NCI-H524 treated with DMSO at 0.1 percent for 48 hours (cell line): ENCODE measurements at places on chromosomes 5 and 9.
A peak's percentile ranks its signal among the peaks of the same experiment; 100 is the strongest.

GRCh38 chr5:148491015-148491792 is 107.4 kb downstream of the FBXO38 start:
- no peak for DNase-seq

GRCh38 chr9:122819791-122820489 is 8.4 kb downstream of the PDCL start:
- no peak for DNase-seq

GRCh38 chr5:79811081-79811480 is 121.4 kb downstream of the CMYA5 start:
- no peak for DNase-seq

GRCh38 chr9:114908104-114908622 is 22.2 kb downstream of the TNFSF8 start:
- peak; percentile 2 for DNase-seq

DNA sequence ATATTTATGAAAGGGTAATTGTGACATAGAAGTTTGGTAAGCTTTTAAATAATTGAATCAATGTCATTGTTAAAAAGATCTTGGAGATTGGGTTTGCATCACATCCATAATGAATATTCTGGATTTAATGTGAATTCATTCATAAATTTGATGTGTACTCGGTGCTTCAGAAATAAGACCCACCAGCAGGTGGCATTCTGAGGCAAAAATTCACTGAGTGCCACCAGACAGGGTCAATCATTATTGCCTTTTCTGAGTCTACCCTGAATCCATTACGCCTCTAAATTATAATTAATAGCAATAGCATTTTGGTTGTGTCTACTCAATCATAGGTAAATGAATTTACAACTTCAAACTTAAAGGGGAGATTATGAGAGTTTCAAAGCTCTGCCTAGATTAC is 1.0 kb downstream of the TRPC7 start:
- no peak for DNase-seq

DNA sequence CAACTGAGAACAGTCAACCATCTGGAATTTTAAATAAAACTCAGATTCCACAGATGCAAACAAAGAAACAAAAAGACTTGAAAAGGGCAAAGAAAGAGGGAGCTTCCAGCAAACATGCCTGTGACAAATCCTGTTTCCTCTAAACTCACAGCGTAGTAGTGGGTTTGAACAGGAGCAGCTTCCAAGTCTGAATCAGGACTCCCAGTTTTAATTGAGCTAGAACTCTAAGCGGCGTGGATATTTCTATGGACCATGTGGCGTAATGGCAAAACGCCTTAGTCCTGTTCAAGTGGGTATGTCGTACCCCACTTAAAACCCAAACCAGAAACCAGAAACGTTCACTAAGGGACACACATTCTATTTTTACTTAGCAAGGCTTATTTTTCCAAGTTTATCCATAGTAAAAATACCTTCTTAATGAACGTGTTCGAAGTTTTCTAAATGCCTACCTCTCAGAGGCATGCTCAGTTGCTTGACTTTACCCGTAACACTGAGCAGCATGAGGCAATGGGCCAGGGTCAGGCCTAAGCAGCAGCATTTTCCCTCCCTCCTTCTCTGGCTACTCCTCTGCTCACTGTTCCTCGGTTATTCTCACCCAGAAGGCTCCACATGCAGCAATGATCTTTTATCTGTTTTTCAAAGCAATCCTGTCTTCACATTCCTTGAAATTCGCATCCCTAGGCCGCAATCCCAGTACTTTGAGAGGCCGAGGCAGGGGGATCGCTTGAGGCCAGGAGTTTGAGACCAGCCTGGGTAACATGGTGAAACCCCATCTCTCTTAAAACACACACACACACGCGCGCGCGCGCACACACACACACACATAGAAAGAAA is 77.9 kb downstream of the FNBP1 start:
- DNase-seq = no peak

- DNase-seq = no peak
Observed at GRCh38 chr5:25944786-25945185, 1093.6 kb downstream of the CDH9 start.

DNA sequence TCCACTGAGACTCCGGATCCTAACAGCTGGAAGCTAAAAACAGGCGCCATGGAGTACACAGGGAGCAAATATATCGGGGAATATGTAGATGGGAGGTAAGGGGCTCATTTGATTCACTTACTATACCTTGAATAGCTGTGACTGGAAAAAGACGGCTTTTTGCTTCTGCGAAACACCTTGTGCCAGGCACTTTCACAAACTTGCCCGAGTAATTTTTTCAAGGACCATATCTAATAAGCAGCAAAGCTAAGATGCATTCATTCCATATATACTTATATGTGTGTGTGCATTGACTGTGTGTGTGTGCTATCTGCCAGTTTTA is 178 bp downstream of the MORN5 start:
- DNase-seq = no peak

DNA sequence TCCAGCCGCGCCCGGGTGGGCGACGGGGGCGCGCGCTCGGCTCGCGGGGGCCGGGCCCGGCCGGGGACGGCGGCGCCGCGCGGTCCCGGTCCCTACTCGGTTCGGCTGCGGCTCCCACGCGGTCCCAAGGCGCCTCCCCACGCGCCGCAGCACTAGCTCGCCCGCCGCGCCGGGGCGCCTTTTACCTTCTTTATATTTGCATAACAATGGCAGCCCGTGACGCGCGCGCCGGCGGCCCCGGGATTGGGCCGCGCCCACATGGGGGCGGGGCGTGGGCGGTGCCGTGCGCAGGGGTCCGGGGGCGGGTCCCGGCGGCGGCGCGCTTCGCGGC is at the start of gene NRARP:
TSS of gene NRARP (minus strand) at position 154 of the 331 bp plus-strand sequence. CDS start 343 bp downstream, outside the sequence.
- peak; percentile 33 for DNase-seq

DNA sequence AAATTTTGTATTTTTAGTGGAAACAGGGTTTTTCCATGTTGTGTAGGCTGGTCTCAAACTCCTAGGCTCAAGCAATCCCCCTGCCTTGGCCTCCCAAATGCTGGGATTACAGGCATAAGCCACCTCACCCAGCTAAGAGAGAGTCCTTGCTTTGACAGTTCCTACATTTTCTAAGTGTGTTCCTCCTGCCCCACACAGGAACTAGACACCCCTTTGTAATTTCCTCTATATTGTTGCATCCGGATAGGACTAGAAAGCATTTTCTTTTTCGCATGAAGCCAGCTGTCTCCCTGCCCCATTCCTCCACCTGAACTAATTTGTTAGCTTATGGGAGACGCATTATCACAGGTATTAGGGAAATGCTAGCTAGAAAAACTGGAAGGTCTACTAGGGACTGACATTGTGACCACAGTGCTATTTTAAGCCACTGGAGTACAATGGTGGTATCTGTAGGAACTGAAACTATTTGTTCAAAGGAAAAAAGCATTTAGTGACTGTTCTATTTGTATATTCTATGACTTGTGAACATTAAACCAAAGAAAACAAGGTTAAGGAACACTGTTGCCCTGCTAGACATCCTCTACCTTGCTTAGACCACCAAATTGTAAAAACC is 214.1 kb downstream of the SMARCA2 start:
- DNase-seq = no peak

GRCh38 chr5:77761606-77762005 is 14.5 kb downstream of the TBCA start:
- peak; percentile 80 for DNase-seq

- peak; percentile 5 for DNase-seq
Observed at GRCh38 chr5:65722575-65723403, 784 bp downstream of the NLN start.

GRCh38 chr5:128491291-128491690 is 46.8 kb downstream of the FBN2 start:
- DNase-seq = no peak

GRCh38 chr5:138961221-138961620 is 86.1 kb upstream of the LRRTM2 start:
- peak; percentile 47 for DNase-seq

DNA sequence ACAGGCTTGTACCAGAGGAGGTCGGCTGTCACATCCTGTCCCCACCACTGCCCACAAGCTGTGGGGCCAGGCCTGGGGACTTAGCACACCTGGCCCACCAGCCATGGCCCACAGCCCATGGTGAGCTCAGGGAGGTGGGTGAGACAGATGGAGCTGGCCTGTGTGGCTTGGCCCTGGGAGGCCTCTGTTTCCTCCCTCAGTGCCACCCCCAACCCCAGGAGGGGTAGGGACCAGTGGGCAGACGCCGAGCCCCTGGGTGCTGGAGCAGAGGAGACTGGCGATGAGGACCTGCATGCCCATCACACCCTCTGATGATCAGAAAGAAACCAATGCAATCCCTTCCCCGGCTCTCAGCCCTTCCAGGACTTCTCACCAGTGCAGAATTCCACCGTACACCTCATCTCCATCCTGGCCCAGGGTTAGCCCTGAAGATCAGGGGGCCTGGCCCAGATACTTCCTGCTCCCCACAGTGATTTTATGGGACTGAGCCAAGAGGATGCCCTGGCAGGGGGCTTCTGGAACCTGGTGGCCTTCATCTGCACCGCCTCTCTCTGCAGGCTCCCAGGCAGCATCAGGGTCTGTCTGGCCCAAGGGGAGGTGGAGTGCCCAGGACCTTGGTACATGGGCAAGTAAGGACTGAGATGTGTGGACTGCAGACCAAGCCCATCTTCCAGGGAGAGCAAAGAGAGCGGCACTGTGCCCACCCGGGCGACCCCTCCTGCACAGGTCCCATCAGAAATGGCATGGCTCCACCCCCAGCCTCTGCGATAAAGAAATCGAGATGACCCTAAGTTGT is 16.9 kb upstream of the NKD2 start:
- no peak for DNase-seq

GRCh38 chr9:68821911-68822310 is 116.9 kb downstream of the PIP5K1B start:
- no peak for DNase-seq

DNA sequence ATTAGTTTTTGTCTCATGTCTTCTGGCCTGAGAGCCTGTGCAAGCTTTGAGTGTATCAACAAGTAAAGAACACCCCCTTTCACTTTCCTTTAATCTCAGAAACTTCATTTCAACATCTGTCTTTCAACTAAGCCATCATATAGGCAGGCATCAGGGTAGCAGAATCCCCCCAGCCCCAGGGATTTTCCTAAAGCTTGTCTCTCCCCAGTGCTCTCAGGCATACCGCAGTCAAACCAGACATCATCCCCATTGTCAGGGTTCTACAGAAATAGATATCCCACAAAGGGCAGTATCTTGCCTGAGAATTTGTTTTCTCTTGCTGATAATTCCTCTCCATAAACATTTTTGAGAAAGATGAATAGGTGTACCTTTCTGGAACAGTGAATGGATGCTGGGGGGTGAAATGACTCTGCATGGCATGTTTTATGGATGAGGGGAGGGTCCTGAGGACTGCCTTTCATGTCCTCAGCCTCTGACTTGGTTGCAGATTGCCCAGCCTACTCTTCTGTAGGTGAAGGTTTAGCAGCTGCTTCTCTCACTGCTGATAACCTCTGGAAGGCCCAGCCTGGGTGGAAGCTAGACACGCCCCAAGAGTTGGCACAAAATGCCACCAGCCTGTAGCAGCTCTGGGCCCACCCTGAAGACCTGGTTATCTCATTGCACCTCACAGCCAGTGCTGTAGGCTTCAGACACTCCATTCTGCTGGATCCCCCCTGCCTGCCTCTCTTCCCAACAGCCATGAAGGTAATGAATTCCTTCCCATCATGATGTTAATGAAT is 20.5 kb upstream of the SHB start:
- DNase-seq = no peak

GRCh38 chr5:139140591-139141071 is 57.5 kb downstream of the SIL1 start:
- no peak for DNase-seq

DNA sequence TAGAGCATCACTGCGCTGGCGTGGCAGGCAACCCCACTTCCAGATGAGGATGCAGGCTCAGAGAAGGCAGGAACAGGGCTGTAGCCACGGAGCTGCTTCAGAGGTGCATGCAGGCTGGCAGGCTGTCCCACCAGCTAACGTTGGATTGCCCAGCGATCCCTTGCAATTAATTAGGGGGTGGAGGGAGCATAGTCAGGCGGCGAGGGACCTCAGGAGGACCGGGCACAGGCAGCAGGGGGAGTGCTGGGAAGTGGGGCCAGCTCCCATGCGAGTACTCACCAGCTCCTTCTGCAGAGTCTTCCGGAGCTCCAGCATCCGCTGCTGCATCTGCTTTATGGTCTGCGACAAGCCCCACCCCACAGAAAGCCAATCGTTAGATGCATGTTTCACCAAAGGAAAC is 20.3 kb downstream of the ARPC5L start:
- no peak for DNase-seq

DNA sequence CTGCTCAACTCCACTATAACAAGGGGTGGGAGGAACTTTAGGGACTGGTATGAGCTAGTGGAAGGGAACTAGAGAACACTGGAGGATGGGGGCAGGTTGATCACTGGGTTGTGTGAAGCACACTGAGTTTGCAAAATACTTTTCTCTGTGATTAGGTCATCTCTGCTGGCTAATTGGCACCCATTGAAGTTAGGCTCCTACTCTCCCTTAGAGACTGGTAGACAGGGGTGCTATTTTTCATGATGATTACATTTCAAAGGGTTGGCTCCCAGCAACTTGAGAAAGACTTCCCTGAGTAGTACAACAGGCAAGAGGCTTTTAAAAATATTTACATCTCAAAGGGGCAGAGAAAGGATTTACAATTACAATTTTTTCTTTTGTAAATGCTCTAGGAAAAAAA is 50.4 kb upstream of the MTAP start:
- DNase-seq = no peak

DNA sequence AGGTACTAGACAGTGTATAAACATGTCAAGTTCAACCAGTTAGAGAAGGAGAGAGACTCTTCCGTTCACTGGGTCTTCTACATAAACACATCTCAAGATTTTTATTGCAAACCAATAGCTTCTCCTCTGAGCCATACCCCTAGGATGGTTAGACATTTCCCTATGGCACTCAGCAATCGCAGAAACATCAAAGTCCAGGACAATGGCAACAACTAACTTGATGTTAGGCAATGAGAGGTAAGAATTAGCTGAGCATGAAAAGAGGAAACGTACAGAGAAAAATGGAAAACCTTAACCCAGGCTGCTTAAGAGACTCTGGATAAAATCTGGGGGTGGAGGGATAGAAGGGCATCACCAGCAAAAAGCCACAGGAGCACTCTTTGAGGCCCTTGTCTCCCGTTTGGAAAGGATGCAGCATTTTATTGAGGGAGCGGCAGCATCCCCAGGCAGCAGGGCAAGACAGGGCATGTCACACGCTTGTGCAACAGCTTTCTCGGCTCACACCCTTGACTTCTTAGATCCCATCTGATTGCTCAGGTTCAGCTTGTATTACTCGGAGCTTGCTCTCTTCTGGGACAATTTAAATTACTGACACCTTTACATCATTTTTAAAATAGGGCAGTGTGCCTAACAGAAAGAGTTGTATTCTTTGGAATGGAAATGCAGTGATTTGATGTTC is 8.6 kb upstream of the PSAT1 start:
- no peak for DNase-seq
